NCI-H1930 (cell line): ENCODE measurements at places on chromosomes 2 and 18.

DNA sequence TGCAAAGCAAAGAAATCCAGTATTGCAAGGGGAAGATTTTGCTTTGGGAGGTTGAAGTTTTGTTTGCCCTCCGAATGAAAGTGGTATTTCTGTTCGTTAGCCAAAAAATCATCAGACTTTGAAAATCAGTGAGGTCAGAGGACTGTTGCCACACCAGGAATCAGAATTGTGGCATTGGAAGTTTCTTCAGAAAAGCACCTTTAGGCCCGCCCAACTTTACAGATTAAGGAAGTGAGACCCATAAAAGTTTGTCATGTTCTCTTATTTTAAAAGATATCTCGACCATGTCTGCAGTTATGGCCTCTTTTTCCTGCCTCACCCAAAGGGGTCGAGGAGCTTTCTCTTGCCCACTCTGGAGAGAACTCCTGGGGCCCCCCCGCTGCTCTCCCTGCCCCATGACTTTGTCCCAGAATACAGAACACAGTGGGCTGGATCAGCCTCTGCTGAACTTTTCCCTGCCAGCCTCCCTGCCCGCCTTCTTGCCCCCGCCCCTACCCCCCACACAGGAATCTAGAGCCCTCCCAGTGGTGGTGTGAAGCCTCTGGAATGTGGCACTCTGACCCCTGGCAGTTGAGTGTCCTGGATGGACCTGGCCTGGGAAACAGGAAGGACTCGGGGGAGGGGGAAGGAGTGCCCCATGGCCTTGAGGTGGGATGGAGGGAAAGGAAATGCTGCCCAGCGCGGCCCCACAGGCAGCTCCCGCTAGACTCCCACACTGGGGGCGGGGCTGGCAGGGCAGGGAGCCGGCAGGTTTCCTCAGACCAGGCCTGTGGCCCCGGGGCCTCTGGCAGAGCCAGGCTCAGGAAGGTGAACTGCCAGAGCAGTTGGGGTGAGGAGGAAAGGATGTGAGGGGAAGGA lies 25.3 kb downstream of the CRIM1 start:
- DNase-seq: no peak

DNA sequence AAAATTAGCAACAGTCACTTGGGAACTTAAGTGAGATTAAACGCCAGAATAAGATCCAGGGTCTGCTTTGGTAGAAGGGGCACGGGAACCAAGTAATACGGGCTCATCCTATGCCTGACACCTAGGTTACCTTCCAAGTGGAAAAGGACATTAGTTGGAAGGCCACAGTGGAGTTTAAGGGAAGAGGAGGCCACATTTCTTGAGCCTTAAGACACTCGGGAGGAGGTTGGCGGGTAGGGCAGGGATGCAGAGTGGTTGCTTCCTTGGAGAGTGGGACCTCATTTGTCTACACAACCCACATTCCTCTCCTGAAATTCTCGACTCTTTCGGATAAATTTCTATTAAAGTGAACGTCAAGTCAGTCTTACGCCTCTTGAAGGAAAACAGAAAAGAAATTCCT lies 510 bp upstream of the DNAH6 start:
- DNase-seq: no peak

DNA sequence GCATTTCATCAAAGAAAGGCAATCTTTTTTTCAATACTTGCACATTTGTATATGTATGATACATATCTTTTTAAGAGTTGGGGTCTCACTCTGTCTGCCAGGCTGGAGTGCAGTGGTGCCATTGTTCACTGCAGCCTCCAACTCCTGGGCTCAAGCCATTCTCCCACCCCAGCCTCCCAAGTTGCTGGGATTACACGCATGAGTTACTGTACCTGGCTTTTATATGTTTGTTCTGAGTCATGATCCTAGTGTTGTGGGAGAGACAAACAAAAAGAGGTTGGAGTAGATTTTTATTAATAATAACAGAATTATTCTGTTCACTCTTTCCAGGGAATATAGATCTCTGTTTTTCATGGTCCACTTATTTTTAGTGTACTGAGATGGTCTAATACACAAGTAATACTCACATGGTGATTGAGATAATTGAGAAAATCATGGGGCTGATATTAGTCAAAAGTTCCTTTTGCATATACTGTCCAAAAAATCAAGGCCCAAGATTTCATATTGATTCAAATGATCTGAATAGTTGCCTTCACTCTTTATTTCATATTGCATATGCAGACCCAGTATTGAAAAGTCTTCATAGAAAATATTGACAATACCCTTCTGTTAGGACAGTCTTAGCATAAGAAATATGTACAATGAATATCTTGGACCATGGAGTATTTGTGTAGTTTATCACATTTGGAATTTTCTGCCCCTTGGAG lies 138.3 kb downstream of the FMNL2 start:
- no peak for DNase-seq

GRCh38 chr2:27262379-27263286 lies at the start of gene SLC30A3:
Gene SLC30A3 (minus strand): TSS chr2:27263047. CDS start chr2:27262906, 141 bp downstream.
- peak; percentile 58 for DNase-seq

- no peak for DNase-seq
Measured at GRCh38 chr18:39655341-39655740, 2089.7 kb upstream of the CELF4 start.

- no peak for DNase-seq
Measured at GRCh38 chr18:10368456-10369453, 85.7 kb upstream of the APCDD1 start.

- no peak for DNase-seq
Measured at GRCh38 chr2:59733970-59734369, 819.5 kb downstream of the BCL11A start.

DNA sequence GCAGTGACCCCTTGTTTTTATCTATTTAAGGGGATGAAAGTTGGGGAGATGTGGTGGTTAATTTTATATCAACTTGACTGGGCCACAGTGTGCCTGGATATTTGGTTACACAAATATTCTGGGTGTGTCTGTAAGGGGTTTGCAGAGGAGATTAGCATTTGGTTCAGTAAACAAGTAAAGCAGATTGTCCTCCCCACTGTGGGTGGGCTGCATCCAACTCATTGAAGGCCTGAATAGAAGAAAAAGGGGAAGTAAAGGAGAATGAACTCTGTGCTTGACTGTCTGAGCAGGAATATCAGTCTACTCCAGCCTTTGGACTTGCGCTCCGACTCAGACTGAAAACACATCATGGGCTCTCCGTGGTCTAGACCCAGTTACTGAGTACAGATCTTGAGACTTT lies 80.9 kb downstream of the GCA start:
- no peak for DNase-seq

GRCh38 chr2:86430368-86430767 lies 10.8 kb upstream of the KDM3A start:
- DNase-seq: no peak

DNA sequence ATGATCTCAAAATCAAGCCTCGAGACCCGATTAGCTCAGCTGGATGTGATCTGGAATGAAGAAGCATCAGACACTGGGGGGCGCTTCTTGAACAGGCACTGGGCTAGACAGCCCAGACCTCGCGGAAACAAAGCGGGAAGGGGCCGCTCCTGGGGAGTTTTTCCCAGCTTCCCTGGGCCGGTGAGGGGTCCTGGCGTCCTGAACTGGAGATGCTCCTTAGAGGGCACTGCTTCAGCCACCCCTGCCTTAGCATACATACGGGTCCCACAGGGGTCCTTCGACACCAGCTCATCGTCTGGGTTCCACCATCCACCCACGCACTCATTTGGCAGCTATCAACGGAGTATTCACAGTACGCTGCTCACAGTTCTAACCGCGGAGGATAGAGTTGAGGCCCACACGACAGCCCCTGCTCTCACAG lies 146.7 kb downstream of the TSN start:
- no peak for DNase-seq

DNA sequence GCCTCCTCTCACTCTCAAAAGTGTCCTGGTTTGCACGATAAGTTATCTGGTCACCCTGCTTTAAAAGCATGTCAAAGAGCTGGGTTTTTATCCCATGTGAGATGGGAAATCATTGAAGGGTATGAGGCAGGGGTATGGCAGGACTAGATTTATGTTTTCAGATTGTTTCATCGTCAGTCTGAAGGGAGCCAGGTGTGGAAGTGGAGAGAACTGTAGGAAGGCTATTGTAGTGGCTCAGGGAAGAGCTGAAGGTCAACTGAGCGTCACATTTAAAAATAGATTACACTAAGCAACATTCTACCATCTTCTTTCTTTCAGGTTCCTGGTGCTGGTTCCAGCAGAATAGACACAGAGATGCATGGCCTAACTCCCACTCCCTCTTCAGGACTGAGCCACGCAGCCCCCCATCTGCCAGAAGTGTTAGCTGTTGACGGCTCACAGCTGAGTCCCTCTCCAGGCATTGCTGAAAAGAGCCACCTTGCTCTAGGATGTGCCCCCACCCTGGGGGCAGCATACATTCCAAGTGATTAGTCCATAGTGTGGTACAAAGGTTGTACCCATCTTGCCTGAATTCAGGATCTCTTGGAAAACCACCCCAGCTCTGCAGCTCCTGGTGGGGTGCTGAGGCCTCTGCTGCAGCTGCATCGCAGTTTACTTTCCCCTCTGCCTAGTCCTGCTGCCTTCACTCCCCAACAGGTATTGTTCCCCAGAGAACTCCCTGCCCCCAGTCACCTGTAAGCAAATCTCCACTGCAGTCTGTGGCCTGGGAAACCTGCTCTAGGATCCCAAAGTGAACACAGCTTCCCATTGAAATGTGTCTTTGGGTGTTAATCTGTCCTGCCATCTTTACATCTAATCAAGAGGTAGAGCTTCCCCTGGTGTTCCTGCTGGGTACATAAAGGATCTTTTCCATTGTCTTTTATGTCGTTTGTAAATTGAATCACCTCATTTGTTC lies 79.5 kb upstream of the KLF7 start:
- DNase-seq: no peak

GRCh38 chr18:11857177-11857887 lies 6.1 kb downstream of the CHMP1B start:
- DNase-seq: no peak

DNA sequence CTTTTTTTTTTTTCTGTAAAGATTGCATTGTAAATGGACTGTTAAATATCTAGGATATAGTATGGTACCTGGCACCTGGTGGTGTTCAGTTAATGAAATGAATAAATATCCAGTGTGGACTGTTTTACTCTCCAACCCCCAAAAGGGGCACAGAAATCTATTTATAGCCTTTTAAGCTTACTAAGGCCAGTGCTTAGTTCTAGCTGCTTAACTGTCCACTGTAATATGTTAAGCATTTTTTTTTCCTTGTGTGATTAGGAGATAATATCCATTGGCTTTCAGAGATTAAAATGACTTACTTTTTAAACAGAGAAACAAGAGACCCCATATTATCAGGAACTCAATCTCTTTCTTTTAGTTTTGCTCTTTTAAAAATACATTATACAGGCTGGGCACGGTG lies 84.4 kb downstream of the ZNF532 start:
- DNase-seq: no peak

GRCh38 chr18:24231773-24232735 lies 93.2 kb downstream of the CABYR start:
- DNase-seq: no peak

GRCh38 chr2:7427293-7428060 lies 510.3 kb downstream of the RNF144A start:
- DNase-seq: peak; percentile 11

DNA sequence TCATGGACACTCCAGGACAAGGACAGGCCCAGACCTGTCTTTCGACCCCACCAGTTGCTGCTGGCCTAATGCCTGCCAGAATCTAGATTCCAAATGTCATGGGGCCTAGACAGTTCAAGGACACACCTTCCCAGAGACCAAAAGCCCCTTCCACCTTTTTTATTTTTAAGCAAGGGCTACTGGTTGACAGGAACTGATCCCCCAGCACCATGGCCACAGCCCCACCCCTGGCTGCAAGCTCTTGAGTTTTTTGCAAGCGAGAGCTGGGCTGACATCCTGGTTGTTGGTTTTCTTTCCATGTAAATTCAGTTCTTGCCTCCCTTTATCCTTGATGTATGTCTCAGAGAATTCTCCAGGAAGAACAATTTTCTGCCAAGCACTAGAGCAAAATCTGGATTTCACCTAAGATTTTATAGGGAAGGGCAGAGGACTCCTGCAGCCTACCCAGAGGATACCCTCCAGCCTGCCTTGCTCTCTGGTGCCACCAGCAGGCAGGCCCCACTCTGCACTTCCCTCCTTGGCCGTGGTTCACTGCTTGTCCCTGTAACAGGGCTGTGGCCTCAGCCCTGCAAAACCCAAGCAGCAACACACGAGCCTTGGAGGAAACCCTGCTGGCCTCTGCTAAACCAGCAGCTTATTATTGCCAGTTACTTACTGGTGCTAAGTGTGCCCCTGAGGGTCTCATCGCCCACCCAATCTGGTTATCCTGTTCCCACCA lies 97.7 kb downstream of the TWIST2 start:
- DNase-seq: no peak

DNA sequence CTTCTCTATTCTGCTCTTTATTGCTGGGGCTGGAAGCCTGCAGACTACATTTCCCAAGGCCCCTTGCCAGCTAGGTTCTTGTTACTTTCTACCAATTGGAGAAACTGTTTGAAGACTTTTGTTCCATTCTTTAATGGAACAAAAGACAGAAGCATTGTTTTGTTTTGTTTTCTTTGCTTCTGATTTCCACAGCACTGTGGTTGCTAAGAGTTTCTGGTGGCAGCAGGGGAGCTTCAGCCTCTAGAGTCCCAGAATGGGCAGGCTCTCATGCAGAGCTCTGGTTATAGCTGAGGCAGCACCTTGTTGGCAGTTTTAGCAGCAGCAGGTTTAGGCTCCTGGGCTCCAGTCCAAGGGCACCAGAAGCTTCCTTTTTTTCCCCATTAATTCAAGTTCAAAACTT lies 234.3 kb downstream of the ETAA1 start:
- no peak for DNase-seq

DNA sequence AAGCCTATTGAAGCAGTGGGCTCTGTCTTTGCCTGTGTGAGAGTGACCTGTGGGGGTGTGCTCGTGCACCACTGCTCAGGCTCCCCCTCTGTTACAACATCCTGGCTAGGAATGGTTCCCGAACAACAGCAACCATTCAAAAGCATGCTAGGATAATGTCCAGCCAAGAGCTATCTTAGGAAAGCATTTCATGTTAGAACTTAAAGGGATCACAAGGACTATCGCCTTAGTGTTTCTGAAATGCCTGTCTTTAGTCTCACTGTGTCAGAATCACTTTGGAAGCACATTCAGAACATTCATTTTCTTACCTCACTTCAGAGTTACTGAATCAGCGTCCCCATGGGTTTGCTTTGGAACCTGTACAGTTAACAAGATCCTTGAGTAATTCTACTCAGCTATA lies 134.9 kb upstream of the DSEL start:
- no peak for DNase-seq

- no peak for DNase-seq
Measured at GRCh38 chr18:28409811-28410210, 232.9 kb upstream of the CDH2 start.

- DNase-seq: no peak
Measured at GRCh38 chr2:232436381-232437194, 19.4 kb upstream of the ALPI start.

DNA sequence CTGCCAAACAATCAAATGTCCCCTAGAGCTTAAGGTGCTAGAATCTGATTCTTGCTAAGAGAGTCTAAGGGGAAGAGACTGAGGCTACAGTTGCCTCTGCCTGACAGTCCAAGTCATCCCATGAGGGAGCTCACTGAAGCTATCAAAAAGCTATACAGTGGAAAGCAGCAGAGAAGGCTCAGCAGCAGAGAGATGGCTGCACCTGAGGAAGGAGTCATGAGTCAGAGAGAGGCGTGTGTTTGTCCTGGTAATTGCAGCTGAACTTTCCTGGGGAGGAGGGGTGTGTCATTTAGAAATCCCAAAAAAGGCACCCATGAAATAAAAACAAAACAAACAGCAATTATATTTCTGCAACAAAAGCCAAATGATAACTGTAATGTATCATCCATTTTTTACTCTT lies 305.2 kb upstream of the UBE2E3 start:
- no peak for DNase-seq
